Activated T-cell treated with anti-CD3 and anti-CD28 coated beads, Interleukin-2, amount 50 U/mL, for 48 hours (primary cell): ENCODE measurements at places on chromosomes 1 and 21.

- DNase-seq, result no peak
Observed at GRCh38 chr1:205922314-205922713, 20.9 kb downstream of the SLC26A9 start.

DNA sequence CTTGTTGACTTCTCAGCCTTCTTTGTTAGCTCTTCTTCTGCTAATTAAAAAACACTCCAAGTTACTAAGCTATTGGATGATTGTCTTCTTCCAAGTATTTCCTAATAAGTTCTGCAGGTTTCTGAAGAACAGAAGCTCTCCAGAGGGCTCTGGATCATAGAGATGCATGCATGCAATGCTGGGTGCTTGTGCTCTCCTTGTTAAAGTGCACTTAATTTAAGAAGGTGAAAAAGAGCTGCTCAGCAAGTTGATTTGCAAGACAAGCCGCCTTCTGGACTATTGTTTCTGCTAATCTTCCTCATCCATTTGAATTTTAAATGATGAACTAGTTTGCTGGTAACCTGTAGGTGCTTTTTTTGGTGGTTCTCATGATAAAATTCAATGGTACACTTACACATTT is 16.1 kb downstream of the RRP15 start:
- no peak for DNase-seq

- DNase-seq, result no peak
Observed at GRCh38 chr1:156090138-156090839, 8.0 kb upstream of the MEX3A start.

DNA sequence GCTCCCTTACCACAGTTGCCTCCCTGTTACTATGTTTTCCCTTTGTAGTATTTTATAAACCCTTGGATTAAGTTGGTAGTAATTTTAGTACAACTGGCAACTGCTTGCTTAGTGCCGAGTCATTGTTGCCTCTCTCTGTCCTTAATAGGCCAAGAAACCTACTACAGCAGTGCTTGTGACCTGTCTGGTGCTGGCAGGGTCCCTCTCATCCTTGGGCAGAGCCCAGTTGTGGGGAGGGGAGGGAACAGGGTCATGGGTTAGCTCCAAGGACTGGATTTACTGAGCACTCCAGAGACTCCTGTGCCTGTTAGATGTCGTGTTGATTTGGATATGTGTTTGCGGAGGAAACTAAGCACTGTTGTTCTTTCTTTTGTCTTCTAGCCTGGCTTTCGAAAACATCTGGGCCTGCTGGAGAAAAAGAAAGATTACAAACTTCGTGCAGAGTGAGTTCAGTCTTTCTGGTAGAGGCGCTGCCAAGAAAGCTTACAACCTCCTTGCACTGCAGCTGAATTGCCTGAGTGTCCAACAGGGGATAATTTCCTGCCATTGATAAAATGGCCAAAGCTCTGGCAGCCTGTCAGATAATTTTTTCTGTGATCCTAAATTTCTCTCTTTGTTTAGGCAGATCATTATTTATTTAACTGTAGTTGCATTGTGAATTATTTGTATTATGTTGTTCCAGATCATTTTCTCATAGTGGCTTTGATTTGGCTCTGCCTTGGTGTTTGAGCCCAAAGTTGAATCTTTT is 3.6 kb downstream of the UTP11 start:
- no peak for DNase-seq

DNA sequence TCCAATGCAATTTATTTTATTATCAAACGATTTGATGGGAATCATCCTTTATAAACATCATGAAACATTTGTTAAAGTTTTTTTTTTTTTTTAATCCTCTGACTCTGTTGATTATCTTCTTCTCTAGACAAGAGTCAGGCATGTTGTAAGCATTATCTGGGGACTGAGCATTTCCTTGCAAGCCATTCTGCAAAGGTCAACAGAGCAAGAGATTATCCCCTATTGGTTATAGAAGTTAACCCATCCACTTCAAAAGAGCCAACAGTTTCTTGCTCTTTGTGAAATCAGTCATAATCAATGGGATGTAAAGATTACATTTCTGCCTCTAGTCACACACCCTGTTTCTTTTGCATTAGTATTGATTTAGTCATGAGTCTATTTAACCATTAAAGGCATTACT is 368.8 kb upstream of the ADGRL4 start:
- no peak for DNase-seq

- no peak for DNase-seq
Observed at GRCh38 chr1:93111065-93111464, 32.0 kb downstream of the MTF2 start.

DNA sequence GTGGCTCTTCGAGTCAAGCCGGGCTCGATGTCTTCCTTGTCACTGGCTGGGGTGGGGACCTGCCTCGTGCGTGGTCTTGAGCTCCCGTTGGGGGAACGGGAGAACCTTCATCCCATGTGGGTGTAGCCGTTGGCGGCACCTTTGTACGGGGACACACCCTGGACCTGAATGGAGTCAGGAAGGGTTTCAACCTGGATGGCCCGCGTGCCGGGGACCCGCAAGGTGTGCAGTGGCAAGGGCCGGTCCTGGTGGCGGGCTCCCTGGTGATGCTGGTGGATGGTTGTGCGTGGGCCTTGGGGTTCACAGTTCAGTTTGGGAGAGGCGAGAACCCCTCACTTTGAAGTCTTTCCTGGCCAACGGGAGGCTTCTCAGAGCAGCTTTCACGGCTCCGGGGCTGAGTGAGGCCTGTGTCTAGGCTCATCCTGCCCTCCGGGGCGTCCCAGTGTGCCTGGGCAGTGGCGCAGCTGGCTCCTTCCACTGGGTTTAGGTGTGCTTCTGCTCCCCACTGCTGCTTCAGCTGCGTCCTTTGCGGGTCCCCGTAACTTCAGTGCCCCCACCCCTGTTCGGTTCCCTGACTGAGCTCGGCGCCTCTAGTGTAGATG is 11.4 kb downstream of the SKI start:
- no peak for DNase-seq

GRCh38 chr1:73044241-73045036 is 762.1 kb upstream of the NEGR1 start:
- DNase-seq, result no peak

- DNase-seq, result no peak
Observed at GRCh38 chr1:44077421-44077820, 41.2 kb upstream of the KLF17 start.

- no peak for DNase-seq
Observed at GRCh38 chr1:97190326-97190725, 468.7 kb downstream of the PTBP2 start.

DNA sequence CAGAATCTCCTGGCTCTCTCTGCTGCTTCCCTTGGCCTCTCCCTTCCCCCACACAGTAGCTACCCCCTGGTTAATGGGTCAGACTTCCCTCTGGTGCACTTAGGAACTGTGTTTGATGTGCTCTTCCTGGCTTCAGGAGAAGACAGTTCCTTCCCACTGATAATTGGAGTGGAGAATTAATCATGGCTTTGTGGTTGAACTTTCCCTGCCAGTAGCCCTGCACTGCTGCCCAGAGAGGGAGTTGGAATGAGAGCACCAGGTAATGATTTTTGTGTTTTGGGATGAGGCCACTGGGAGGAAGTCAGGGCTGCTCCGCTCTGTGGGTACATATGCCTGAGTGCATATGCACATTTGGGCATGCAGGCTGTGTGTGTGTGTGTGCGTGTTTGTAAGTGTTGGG is 39.7 kb upstream of the PADI2 start:
- no peak for DNase-seq
